ENCODE measurements at places on chromosomes 5 and 9.

- peak; percentile 44 for DNase-seq
Observed at GRCh38 chr5:127003798-127004495, 26.4 kb downstream of the MARCHF3 start.

DNA sequence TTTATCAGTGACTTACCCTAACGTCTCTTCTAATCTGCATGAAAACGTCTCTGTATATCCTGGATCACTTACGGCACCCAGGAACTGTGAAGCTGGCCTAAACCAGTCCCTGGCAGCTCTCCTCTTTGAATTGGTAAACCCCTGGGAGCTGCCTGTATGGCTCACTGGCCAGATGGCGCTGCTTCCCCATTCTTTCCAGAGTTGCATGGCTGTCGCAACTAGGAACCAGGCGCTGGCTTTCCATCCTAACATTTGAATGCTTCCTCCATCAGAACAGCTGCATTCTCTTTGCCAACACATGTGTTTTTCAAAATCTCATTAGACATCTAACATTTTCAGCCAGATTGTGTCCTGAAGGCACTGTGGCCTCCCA is 8.0 kb upstream of the PCA3 start:
- DNase-seq = peak; percentile 42

DNA sequence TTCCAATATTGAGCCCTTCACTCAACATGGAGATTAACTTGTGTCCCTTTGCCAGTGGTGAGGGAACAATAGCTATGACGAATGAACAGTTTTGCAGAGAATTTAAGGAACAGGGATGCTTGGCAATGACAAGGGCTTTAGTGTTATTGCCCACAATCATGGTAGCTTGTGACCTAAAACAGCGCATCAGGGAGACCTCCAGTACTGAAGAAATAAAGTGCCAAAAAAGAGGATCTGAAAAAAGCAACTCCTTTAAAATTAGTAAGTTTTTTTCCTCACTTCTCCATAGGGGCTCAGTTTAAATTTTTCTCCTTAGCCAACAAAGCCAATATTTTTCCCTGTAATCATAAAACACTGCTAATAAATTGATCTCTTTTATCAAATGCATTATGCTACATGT is 41.8 kb upstream of the PAM start:
- no peak for DNase-seq

DNA sequence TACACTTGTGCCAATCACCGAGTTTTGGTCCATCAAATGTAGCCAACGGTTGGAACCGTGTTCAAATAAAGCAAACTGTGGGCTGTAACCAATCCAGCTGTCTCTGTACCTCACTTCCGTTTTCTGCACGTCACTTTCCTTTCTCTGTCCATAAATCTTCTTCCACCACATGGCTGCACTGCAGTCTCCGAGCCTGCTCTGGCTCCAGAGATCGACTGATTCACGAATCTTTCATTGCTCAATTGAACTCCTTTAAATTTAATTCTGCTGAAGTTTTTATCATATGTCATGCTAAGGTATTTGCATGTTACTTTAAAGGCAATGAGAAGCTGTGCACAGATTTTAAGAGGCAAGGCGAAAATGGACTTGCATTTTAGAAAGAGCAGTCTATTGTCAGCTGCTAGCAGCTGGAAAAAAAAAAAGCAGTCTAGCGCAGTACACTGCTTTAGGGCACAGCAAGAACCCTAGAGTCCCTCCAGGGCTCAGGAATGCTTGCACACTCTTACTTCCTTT is 13.2 kb downstream of the TTC39B start:
- DNase-seq = no peak

GRCh38 chr5:116544531-116545241 is 29.9 kb downstream of the SEMA6A start:
- peak; percentile 93 for DNase-seq

GRCh38 chr5:68739752-68740151 is 354.1 kb upstream of the SLC30A5 start:
- no peak for DNase-seq

DNA sequence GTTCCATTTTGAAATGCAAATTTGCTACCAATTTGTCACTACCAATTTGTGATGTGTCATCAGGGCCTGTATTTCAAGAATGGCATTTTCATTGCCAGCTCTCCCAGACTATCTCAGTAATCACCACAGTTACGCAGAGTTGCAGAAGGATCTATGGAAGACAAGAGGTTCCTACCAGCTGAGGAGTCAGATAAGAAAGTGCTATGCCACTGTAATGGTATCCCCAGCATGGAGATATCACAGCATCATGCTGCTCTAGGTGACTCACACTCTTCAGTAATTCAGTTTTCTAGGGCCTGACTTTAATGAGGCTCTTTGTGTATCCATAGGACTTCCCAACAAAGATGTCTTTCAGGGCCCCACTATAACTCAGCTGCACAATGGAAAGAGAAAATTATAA is 490.3 kb downstream of the ARHGEF28 start:
- no peak for DNase-seq

GRCh38 chr5:83641946-83642345 is 78.7 kb downstream of the HAPLN1 start:
- DNase-seq = no peak

- DNase-seq = no peak
Observed at GRCh38 chr5:82388181-82388580, 110.0 kb upstream of the RPS23 start.

DNA sequence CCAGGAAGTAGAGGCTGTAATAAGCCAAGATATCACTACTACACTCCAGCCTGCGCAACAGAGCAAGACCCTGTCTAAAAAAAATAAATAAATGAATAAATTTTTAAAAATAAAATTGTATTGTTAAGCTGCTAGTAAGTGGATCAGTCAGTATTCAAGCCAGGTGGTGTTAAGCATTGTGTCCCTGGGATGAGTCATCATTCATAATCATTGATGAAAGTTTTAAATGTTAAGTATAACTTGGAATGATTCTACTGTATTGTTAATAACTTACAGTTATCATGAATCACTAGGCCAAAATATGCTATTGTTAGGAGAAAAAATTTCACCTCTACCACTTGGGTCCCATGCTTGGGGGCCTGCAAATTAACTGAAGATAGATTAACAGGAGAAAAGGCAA is 38.2 kb downstream of the MED10 start:
- DNase-seq = no peak

- DNase-seq = no peak
Observed at GRCh38 chr5:4983701-4984100, 156.4 kb upstream of the ADAMTS16 start.

DNA sequence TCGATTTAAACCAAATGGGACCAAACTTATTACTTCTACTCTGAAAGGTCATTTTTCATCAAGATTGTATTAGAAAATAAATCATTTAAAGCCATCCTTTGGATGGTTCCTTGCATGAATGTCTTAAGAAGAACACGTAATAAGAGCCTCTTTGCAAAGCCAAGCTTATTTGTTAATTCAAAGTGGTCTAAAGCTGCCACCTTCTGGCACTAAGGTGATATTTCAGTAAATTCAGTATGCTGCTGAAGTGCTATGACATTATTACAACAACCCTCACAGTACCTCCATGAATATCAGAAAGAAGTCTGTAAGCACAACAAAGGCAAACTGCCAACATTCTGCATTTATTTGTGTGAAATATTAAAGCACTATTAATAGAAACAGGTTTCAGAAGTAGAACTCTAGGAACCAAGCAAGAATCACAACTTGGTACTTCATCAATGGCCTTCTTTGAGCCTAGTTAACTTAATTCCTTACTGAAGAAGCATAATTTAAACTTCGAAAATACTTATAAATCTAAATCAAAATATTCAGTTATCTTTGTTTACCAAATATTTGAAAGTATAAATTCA is 53.1 kb upstream of the TYRP1 start:
- DNase-seq = peak; percentile 5

- DNase-seq = no peak
Observed at GRCh38 chr5:22754155-22754554, 99.0 kb downstream of the CDH12 start.

GRCh38 chr9:83708515-83709158 is 879 bp upstream of the UBQLN1 start:
- peak; percentile 66 for DNase-seq

- DNase-seq = no peak
Observed at GRCh38 chr5:537621-538071, 13.4 kb upstream of the SLC9A3 start.

DNA sequence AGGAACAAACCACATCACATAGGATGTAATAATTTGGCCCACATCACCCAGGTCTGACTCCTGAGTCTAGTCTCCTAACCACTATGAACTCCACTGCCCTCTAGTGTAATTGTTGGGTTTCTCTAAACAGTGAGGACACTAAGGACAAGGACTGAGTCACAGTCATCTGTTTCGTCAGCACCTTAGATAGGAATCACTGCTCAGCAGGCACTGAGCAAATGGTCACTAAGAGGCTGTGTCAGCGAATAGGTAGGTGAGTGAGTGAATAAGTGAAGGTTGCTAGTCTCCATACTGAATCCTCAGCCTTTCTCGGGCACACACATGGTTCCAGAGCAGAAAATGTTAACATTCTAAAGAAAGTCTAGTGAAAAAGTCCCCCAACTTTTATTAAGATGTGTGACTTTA is 278.6 kb downstream of the SPOCK1 start:
- peak; percentile 36 for DNase-seq

DNA sequence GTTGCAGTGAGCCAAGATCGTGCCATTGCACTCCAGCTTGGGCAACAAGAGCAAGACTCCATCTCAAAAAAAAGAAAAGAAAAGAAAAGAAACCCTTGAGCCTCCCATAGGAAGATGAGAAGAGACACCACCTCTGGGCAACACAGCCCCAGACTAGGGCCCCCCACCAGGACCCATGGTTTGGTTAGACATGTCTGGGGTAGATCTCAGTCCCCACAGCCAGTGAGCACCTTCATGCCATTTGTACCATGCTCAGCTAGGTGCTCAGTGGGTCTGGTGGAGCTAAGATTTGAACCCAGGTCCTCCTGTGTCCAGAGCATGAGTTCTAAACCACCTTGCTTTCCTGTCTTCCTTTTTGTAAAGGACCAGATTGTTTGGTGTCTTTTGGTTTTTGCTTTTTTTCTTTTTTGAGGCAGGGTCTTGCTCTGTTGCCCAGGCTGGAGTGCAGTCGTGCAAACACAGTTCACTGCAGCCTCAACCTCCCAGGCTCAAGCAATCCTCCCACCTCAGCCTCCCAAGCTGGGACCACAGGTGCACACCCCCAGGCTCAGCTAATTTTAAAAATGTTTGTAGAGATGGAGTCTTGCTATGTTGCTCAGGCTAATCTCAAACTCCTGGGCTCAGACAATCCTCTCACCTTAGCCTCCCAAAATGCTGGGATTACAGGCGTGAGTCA is 11.7 kb downstream of the OLFML2A start:
- no peak for DNase-seq

DNA sequence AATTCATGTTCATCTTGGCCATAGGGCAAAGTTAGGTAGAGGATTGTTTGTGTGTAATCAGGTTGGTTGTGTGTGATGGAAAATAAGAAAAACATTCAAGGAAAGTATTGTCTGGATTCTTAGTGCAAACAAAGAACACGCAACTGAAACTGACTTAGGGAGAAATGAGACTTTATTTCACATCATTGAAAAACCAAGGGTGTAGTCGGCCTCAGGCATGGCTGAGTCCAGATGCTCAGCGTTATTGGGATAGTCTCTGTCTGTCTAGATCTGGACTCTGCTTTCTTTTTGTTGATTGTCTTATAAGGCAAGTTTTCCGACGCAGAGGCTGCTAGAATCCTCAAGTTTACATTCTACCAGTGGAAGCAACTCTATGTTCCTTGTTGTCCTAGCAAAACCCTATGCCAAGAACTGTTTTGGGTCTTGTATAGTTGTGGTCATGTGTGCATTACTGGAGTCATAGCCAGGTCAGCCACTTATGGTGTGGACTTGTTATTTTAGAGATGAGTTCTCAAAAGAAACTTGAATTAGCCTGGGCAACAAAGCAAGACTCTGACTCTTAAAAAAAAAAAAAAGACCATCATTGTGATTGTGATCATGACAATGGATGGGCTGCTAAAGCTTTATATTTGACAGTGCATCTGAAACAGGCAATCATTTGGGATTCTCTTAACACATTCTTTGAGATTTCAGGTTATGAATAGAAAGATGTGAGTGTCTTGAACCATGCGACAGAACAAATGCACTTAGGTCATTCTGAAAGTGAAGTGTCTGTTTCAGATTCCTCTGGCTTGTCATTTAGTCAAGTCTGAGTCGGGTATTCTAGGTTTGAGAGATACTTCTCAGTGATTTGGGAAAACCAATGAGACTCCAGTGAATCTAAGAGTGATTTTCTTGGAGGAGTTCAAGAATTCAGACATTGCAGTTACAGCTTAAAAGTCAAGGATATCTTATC is 82.6 kb downstream of the DOCK2 start:
- DNase-seq = no peak

DNA sequence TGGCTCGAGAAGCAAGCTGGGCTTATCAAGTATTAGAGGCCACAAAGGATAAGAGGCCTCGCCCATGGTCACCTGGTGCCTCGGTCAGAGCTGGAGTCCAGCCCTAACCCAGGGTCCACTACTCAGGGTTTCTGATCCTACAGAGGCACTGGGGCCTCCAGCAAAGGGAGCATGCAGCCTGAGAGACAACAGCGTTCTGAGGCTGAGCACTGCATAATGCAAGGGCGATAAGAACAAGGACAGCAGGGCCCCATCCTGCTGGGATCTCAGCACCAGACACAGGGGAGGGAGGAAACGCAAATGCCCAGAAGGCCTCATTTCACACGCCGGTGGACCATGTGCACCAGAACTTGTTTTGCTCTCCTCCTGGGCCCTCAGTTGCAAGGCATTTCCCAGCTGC is 63.0 kb downstream of the C5orf15 start:
- DNase-seq = no peak
